HS-27A (cell line): ENCODE measurements at places on chromosomes 1 and 21.
A peak's percentile ranks its signal among the peaks of the same experiment; 100 is the strongest.

DNA sequence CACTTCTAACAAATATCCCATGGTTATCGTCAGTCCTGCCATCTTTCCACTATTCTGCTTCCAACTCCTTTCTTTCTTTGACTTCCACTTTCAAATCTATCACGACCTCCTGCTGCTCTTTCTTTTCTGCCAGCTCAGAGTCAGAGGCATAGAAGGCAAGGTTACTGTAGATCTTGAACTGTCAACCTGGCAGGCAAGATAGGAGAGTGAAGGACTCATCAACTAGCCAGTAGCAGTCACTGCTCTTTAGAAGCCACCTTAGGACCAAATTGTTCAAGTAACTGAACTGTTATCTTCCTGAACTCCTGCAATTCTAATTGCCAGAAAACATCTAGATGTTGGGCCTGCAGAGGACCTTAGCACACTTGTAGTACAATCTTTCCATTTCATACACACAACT is 13.1 kb upstream of the FCER1A start:
- DNase-seq = no peak

- no peak for DNase-seq
Measured at GRCh38 chr21:44886113-44887075, 12.9 kb upstream of the PTTG1IP start.

DNA sequence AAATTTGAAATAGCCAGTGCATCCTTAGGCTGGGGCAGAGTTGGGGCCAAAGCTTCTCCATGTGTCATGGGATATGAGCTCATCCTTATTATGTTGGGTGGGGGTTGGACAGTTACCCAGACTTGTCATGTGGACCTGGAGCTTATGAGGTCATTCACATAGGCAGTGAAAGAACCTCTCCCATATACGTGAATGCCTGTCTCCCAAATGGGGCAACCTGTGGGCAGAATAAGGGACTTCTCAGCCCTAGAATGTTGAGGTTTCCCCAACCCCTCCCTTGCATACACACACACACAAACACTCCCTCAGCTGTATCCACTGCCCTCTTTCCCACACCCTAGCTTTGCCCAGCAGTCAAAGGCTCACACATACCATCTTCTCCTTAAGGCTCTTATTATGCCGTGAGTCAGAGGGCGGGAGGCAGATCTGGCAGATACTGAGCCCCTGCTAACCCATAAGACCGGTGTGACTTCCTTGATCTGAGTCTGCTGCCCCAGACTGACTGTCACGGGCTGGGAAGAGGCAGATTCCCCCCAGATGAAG is 2.3 kb upstream of the IVL start:
- peak; percentile 92 for DNase-seq

GRCh38 chr1:15339570-15339969 is 70.1 kb upstream of the EFHD2 start:
- no peak for DNase-seq

DNA sequence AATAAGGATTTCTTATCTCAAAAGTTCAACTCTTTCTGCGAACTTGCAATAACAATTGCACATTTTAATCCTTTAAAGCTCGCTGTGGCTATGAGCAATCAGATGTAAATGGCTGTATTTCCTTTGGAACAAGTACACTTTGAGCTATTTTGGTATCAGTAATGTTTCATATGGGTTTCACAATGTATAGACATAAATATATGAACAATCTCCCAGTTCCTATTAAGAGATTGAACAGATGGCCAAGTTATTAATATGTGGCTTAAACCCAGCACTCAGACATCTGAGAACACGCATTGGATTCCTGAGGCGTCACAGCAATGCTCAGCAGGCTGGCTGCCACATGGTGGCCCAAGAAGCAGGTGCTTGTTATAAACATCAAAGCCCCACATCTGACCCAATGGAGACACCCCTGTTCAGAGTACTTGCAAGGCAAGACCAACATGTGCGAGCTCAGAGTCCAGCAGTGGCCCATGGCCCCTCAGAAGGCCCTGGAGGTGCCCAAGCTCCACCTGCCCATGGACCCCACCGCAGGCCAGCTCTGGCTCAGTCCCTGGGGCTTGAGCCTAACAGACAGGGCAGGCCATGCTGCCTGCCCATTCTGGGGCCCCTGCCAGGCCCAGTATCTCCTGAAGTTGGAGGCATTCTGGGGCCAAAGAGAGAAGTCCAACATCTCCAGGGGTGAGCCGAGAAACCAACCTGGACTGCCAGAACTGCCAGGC is 23.7 kb downstream of the PSMG1 start:
- DNase-seq = no peak

- peak; percentile 97 for DNase-seq
Measured at GRCh38 chr1:19010995-19011844, 54.7 kb upstream of the IFFO2 start.

DNA sequence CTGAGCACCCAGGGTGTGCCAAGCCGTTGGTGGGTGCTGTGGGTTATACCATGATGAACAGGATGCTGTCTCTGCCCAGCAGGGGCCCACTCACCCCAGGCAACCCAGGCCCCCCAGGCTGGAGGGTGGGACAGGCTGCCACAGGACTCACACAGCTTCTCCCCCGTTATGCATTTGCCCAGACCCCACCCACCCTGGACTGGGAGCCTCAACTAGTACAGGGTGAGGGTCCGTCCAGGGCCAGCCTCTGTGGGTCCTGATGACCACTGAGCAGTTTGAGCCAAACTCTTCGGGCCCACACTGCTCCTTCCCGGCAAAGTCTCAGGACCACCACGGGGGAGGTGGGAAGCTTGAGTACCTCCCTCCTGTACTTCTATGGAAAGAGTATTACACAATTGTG is 3.8 kb upstream of the PRELP start:
- DNase-seq = no peak

GRCh38 chr21:25638660-25639550 is at the start of gene JAM2:
Gene JAM2, plus strand, starts transcription at chr21:25639258. Its CDS starts 564 bp downstream, at chr21:25639822.
- DNase-seq = peak; percentile 60

DNA sequence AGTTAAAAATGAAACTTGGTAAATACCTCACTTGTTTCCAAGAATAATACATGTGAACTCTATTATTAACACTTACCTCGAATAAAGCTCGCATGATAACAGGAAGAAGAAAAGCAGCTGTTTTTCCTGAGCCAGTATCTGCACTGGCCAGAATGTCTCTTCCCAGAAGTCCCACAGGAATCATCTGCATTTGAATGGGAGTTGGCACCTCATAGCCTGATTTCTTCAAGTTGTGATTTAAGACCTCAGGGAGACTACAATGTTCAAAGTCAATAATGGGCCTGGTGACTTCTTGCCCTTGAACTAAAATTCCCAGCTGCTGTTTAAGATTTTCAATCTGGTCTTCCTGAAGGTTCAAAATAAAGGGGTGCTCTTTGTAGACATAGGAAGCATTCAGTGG is 3.8 kb downstream of the DDX59 start:
- no peak for DNase-seq

DNA sequence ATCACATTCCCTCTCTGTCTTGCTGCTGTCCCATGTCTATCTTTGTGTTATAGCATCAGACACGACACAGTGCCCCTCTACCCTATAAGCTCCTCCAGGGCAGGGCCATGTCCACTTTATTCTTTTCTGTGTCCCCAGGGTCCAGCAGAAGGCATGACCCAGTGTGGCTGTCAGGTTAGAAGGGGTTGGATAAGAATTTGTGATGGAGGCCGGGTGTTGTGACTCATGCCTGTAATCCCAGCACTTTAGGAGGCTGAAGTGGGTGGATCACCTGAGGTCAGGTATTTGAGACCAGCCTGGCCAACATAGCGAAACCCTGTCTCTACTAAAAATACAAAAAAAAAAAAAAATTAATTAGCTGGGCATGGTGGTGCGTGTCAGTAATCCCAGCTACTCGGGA is 26.3 kb upstream of the RNF19B start:
- DNase-seq = no peak

DNA sequence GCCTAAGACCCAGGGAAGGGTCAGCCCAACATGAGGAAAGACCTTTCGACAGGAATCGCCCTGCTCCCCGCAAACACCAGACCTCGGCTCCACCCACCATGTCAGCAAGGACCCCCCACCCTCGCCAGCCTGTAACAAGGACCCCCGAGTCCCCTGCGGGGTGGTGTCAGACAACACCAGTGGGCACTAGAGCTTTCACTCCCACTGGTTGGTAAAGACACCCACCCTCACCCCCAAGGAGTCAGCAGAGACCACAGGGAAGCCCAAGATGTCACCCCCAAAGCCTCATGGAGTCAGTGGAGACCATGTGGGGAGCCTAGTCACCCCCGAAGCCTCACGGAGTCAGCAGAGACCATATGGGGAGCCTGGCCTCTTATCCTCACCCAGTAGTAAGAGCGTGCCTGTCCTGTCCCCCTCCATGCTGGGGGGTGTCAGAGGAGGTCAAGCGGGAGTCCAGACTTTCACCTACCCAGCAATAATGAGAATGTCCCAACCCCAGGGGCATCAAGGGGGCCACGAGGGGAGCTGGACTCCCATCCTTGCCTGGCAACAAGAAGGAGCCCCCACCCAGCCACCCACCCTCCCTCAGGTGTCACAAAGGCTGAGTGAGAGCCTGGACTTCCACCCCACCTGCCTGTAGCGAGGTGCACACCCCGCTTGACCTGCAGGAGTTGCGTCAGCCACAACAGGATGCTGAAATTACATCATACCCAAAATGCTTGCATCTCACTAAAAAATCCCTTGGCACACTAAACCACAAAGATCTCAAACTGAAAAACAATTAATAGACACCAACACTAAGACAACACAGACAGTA is 24.8 kb downstream of the SLC19A1 start:
- no peak for DNase-seq

DNA sequence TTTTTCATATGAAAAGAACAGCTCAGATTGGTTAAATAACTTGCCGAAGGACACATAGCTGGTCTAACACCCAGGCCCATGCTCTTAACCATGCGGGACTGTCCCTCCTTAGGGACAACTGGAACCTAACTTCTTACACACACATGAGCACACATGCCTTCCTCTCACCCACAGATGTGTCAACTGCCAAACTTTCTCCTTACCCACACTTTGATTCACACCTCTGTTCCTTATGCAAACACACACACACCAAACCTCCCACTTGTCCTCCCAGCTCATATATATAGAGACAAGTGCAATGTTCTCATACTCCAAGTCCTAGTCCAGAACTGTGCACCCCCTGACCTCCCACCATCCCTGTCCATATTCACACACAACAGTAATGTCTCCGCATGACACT is 4.3 kb downstream of the RAB25 start:
- no peak for DNase-seq

DNA sequence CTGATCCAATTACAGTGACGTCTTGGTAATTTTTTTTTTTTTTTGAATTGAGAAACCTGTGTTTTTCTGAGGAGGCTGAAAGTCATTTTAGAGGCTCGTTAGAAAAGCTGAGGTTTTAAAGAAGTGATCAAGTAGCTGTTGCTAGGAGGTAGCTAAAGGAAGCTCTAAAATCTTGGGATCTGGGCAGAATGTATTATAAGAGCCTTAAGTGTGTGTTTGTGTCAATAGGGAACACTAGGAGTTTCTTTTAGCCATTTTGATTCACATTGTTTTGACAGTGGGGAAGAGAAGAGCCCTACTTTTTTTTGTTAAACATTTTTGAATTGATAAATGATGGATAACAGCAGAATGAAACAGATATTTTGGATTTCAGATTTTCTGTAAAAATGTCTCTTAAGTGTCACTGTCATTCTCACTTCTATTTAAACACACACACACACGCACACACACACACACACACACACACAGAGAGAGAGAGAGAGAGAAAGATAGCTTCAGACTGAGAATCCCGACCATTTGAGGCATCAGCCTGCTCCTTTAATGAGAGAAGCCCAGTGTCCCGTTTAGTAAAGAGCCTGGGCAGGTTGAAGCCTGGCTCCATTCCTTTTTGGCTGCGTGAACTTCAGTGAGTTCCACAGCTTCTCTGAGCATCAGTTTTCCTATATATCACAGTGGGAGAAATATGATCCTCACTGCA is 79.1 kb upstream of the GPR88 start:
- no peak for DNase-seq

DNA sequence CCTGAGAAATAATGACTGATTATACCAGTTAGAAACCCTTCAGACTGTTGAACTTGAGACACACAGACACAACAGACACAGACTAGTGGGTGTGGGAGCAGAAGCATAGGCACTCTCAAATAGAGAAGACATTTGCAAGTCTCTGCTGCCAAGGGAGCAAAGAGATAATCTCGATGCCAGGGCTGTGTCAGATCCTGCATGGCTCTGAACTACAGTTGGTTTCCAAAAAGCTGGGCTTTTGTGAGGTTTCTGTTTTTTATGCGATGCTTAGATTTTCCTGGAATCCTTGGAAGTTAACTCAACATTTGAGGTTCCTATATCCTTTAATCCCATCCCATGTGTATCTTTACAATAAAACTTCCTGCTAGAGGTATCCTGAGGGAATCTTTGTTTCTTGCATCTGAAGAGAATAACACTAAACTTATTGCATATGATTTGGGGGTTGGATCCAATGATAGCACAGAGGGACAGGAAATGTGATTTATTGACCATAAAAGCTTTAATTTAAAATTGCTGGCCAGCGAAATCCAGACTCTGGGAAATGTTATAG is 236.4 kb downstream of the SPATA17 start:
- DNase-seq = no peak

GRCh38 chr1:8560611-8561544 is 243.0 kb downstream of the SLC45A1 start:
- no peak for DNase-seq

- no peak for DNase-seq
Measured at GRCh38 chr1:115107516-115108260, 18.4 kb upstream of the TSPAN2 start.

- no peak for DNase-seq
Measured at GRCh38 chr21:32260130-32260529, 18.7 kb downstream of the MIS18A start.
